ENCODE measurements at places on chromosomes 11 and 22. TPM values are rescaled to one million over a fixed set of nuclear protein-coding genes. Genes with fewer than 3 reads are reported as not detected.

Gene ZNRD2
- total RNA-seq = 62.9 TPM

Gene CEND1
- total RNA-seq = not detected

Gene SLC22A8
- not detected for total RNA-seq

Gene RAB36
- total RNA-seq = 1.3 TPM

Gene PLA2G3
- 11.3 TPM for total RNA-seq

Gene CARD18
- total RNA-seq = 13.9 TPM

Gene HOATZ
- total RNA-seq = not detected

Gene ALKBH3
- 43.9 TPM for total RNA-seq

Gene AGBL2
- total RNA-seq = not detected

Gene OR4A16
- total RNA-seq = not detected

Gene RBMXL2
- total RNA-seq = not detected

Gene MAPK8IP2
- 5.2 TPM for total RNA-seq

Gene TSPAN32
- 0.30 TPM for total RNA-seq

Gene SHISAL1
- 0.21 TPM for total RNA-seq

Gene MUC2
- total RNA-seq = not detected

Gene TMEM191B
- 0.34 TPM for total RNA-seq

Gene PGA5
- total RNA-seq = not detected

Gene ASCL2
- 21.9 TPM for total RNA-seq

Gene CYB5R2
- total RNA-seq = 37.2 TPM

Gene APOBEC3H
- total RNA-seq = not detected

Gene CRYBA4
- total RNA-seq = not detected

Gene C22orf15
- total RNA-seq = not detected

Gene FOLR2
- 7.2 TPM for total RNA-seq

Gene MRGPRX4
- not detected for total RNA-seq

Gene BLID
- total RNA-seq = 0.75 TPM

Gene ANO1
- total RNA-seq = 88.8 TPM

Gene MN1
- total RNA-seq = 7.0 TPM

Gene RTN4RL2
- total RNA-seq = 0.55 TPM

Gene RIC3
- total RNA-seq = 39.3 TPM

Gene SLC22A6
- total RNA-seq = not detected

Gene ANAPC15
- 5.0 TPM for total RNA-seq

Measured in lower leg skin (tissue), 4 donors.